ENCODE measurements at places on chromosomes 4 and X.

DNA sequence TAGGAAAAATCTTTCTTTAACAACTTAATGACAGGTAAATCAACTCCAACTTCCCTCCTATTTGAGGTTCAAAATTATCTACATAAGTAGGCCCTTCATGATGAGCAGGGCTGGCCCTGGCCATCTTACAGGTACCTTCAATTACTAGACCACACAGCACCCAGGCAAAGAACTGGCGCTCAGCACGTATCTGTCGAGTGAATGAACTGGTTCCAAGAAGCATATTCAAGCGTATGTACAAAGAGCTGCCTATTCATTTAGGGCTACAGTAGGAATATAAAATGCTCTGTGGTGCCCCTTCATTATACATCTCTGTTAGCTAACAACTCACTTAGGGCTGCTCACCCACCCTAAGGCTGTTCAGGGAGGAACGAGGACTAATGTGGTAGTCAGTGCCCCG is 48.0 kb downstream of the TSPAN5 start:
- DNase-seq: no peak

GRCh38 chr4:31272331-31273061 is 552.3 kb downstream of the PCDH7 start:
- no peak for DNase-seq

DNA sequence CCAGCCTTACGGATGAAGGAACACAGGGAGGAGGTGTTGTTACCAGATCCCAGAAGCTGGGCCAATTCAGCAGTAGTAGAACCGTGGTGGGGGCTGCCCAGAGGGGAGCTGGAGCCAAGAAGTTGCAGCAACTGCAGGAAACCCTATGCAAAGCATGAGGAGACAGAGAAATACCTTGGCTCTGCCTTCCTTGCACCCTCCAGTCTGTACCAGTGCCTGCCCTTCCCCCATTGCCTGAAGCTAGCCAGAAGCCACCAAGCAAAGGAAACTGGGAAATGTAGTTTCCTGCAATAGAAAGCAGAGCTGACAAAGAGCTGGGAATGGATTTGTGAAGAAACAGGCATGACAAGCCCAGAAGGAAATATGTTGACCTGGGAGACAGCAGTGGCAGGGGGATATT is 108.7 kb upstream of the FUNDC1 start:
- DNase-seq: no peak

GRCh38 chrX:100852810-100853209 is 21.3 kb downstream of the NOX1 start:
- DNase-seq: no peak

GRCh38 chr4:174697202-174697601 is 131.8 kb downstream of the GLRA3 start:
- peak; percentile 12 for DNase-seq

DNA sequence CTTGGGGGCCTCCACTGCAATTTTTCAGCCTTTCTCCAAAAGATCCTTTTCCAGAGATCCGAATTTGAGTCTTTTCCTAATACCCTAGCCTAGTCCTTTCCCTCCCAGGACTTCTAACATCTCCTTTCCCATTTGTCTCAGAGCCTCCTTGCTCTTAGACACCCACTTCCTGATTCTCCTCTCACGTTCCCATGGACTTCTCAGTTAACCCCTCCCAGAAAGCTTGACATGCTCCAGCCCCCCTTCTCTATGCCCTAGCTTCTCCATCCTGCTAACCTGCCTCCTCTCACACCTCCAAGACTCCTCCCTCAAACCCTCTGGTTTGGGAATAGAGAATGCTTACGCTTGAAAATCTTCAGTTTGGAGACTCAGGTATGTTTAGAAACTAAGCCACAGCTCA is 2.5 kb downstream of the UBA1 start:
- no peak for DNase-seq

GRCh38 chrX:5708251-5708650 is 520.4 kb downstream of the NLGN4X start:
- no peak for DNase-seq

DNA sequence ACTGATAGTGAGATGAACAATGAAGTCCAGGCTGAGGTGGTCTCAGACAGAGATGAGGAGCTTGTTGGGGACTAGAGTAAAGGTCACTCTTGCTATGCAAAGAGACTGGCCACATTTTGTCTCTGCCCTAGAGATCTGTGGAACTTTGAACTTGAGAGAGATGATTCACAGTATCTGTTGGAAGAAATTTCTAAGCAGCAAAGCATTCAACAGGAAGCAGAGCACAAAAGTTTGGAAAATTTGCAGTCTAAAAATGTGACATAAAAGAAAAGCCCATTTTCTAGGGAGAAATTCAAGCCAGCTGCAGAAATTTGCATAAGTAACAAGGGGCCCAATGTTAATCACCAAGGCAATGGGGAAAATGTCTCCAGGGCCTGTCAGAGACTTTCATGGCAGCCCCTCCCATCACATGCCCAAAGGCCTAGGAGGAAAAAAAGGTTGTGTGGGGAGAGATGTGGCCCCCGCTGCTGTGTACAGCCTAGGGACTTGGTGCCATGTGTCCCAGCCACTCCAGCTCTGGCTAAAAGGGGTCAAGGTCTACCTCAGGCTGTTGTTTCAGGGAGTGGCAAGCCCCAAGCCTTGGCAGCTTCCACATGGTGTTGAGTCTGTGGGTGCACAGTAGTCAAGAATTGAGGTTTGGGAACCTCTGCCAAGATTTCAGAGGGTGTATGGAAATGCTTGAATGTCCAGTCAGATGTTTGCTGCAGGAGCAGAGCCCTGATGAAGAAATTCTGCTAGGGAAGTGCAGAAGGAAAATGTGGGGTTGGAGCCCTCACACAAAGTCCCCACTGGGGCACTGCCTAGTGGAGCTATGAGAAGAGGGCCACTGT is 262.8 kb downstream of the DKK2 start:
- DNase-seq: no peak

GRCh38 chrX:13699183-13699826 is 10.4 kb downstream of the RAB9A start:
- peak; percentile 66 for DNase-seq

GRCh38 chr4:26032630-26033317 is 118.8 kb downstream of the SMIM20 start:
- DNase-seq: no peak

- peak; percentile 88 for DNase-seq
These were observed 3.4 kb downstream of the RHOH start for GRCh38 chr4:40199999-40200874.

GRCh38 chrX:83916525-83916924 is 55.6 kb downstream of the CYLC1 start:
- peak; percentile 25 for DNase-seq

DNA sequence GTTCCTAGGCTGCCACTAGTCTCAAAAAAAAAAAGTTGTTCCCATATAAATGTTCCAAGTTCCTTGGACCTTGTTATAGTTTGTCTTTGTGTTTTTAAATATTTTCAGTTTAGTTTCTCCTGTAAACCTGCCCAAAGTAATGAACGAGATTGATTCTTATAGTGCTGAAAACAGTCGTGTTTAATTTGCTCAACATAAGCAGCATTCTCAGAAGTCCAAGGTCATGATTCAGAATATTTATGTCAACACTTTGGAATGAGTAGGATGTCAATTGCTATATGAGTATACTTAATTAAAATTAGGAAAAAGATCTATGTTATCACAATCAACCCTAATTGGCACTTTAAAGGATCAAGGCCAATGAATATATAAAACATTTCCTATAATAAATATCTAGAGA is 510.9 kb downstream of the PPP4R3C start:
- DNase-seq: no peak

GRCh38 chr4:181849472-181849871 is 393.7 kb upstream of the TENM3 start:
- no peak for DNase-seq

DNA sequence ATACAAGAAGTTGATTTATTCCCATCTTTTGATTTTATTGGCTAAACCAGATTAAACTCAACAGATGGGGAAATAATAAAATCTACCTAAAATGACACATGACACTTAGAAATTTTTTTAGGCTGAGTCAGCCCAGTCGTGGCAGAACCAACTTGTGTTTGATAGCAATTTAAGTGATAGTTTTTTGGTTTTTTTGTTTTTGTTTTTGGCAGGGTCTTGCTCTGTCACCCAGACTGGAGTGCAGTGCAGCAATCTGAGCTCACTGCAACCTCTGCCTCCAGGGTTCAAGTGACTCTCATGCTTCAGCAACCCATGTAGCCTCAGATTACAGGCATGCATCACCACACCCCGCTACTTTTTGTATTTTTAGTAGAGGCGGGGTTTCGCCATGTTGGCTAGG is 370.3 kb upstream of the NOCT start:
- no peak for DNase-seq

GRCh38 chr4:8904041-8904501 is 32.4 kb upstream of the HMX1 start:
- no peak for DNase-seq

DNA sequence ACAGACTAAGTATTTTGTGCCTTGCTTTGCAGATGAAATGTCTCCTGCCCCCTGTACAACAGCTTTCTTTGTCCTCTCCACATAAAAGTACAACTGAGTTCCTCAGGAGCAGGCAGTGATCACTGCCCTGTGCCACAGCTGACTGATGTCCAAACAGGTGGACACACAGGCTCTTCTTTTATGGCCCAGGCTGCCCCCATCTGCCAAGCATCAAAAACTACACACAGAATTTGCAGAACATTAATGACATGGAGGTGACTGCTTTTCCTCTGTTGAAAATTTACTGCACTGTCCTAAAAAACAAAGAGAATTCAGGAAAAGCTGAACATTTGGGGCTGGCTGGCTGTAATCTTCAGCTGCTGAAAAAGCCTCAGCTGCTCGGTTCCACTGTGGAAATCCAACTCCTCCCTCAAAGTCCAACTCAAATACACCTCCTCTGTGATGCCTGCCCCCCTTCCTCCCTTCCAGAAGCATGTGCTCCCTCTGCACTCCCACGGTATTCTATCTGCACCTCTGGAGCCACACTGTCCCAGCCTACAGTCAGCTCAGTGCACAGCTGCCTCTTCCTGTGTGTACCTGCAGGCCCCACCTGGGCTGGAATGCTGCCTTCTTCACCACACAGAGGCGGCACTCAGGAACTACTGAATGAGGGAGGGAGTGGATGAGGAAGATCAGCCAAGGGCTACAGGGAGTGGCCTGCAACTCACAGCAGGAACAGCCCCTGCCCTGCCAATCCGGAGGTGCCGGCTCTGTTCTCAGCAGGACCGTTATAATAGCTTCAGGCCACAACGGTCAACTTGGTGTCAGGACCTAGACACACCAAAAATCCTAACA is 10.3 kb downstream of the AFAP1 start:
- DNase-seq: no peak

- peak; percentile 54 for DNase-seq
These were observed 137.4 kb upstream of the GUCY1A1 start for GRCh38 chr4:155529272-155529671.

GRCh38 chrX:5194806-5195205 is 1033.9 kb downstream of the NLGN4X start:
- DNase-seq: no peak

DNA sequence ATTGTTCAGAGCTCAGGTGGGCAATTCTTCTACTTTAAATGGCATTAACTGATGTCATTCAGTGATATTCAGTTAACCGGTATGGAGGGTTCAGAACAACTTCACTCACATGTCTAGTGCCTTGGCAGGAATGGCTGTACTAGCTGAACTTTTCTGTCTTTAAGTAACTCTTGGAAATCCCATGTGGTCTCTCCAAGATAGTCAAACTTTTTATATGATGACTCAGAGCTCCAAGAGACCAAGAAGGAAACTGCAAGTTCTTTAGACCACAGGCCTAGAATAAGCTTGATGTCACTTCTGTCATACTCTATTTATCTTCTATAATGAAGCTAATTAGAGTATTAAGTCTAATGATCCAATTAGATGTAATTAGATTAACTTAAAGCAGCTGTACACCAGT is 24.9 kb downstream of the LHFPL1 start:
- no peak for DNase-seq

DNA sequence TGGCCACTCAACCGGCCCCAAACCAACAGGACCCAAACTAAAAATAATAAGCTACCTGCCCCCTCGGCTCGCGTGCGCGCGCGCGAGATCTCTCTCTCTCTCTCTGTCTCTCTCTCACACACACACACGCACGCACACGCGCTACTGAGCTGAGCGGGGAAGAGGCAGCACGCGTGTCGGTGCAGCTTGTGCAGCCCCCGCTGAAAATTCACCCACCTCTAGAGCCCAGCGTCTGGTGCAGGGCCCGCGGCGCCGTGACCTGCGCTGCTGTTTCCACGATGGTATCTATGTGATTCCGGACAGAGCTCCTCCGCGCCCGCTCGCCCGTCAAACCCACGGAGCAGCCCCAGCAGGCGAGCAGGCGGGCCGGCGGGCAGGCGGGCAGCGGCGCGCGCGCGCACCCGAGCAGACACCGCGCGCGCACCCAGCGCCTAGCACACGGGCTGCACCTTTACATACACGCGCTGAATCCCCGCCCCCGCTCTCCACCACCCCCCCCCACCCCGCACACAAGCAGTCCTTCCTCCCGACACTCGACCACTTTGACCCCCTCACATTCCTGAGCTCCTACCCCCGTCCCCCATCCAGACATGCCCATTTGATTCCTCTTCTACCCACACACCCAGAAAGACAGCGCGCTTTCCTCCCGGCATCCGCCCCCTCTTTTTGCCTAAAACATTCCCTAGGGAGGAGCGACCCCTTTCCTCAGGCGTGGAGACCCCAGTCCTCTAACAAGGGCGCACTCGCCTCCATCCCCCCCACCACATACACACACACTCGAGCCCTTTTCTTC is 1.0 kb downstream of the SLITRK4 start:
- DNase-seq: no peak

- DNase-seq: no peak
These were observed 49.8 kb downstream of the DLG3 start for GRCh38 chrX:70494441-70494840.

- no peak for DNase-seq
These were observed 77.1 kb downstream of the EIF4E start for GRCh38 chr4:98851806-98852205.

- no peak for DNase-seq
These were observed 48.9 kb upstream of the PPARGC1A start for GRCh38 chr4:23938796-23939195.

- no peak for DNase-seq
These were observed 20.6 kb upstream of the PRR27 start for GRCh38 chr4:70133473-70133872.

- DNase-seq: no peak
These were observed 138.8 kb downstream of the DTHD1 start for GRCh38 chr4:36420111-36420679.

GRCh38 chr4:188016754-188017153 is 21.2 kb downstream of the ZFP42 start:
- DNase-seq: no peak

- DNase-seq: no peak
These were observed 189.8 kb upstream of the PPP1R2C start for GRCh38 chrX:42967681-42968300.

GRCh38 chr4:119151161-119151560 is 15.5 kb downstream of the MYOZ2 start:
- DNase-seq: no peak

- DNase-seq: no peak
These were observed 11.7 kb downstream of the OTUD4 start for GRCh38 chr4:145168581-145169187.

- DNase-seq: peak; percentile 39
These were observed 69.2 kb downstream of the FBXO8 start for GRCh38 chr4:174214101-174214878.

Data from hematopoietic multipotent progenitor cell treated with erythropoietin and hydrocortisone succinate and interleukin-3 and kit ligand, for 6 days (in vitro differentiated cells).